ENCODE measurements at places on chromosomes 2 and 18.

DNA sequence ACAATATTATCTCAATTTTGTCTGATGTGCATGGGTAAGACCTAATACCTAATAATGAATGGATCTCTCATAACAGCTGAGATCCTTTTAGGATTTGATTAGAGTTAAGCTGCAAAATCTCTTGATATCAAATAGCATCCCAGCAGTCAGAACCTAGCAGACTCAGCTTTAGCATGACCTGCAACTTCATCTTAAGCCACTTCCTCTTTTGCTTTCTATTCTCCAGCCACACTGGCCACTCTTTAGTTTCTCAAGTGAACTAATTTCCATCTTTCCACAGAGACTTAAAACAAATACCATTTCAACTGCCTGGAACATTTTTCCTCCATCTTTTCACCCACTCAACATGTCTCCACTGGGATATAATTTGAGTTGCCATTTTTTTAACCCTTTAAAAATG, 1251.6 kb upstream of the ZEB2 start:
- no peak for DNase-seq

GRCh38 chr2:221555494-221555846, 16.6 kb downstream of the EPHA4 start:
- DNase-seq = no peak

GRCh38 chr2:173388795-173389194, 34.1 kb downstream of the CDCA7 start:
- no peak for DNase-seq

- no peak for DNase-seq
Observed at GRCh38 chr2:69165091-69165880, 152.3 kb downstream of the ANTXR1 start.

DNA sequence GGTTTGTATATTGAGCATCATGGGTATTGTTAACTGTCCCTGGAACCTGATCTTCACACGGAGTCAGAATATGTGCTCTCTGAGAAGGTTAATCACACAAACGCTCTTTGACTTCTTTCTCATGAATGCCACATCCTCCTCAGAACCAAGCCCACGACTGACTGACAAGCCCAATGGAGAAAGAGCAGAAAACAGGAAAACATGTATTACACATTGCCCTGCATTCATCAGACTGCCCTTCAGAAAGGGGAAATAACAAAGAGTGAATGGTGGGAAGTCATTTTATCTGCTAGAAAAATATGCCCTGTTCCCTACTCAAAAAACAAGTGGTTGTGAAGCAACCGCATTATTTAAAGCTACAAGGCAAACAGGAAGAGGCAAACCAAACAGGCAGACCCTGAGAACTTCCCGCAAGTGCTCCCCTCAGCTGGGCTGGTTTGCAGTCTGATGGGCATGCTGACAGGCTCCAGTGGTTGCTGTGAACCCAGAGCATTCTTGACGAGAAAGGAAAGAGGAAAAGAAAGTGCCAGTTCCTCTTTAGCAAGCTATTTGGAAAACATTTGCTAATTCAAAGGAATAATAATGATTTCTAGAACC, 172.9 kb upstream of the SETBP1 start:
- DNase-seq = no peak

- DNase-seq = no peak
Observed at GRCh38 chr18:63070767-63071502, 248.6 kb downstream of the BCL2 start.

GRCh38 chr2:55776479-55776878, 82.8 kb upstream of the PNPT1 start:
- no peak for DNase-seq
